ENCODE measurements at places on chromosomes 5 and 9.

DNA sequence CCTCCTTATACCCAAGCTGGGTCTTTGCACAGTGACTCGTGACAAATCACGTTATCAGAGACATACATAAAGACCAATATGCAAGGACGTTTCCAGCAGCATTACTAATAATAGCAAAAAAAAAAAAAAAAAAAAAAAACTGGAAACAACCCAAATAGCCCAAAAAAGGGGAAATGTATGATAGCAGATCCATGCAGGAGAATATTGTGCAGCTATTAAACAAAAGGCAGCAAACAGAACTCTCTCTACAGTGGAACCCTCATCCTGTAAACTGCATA lies 37.7 kb downstream of the C5orf15 start:
- no peak for DNase-seq

DNA sequence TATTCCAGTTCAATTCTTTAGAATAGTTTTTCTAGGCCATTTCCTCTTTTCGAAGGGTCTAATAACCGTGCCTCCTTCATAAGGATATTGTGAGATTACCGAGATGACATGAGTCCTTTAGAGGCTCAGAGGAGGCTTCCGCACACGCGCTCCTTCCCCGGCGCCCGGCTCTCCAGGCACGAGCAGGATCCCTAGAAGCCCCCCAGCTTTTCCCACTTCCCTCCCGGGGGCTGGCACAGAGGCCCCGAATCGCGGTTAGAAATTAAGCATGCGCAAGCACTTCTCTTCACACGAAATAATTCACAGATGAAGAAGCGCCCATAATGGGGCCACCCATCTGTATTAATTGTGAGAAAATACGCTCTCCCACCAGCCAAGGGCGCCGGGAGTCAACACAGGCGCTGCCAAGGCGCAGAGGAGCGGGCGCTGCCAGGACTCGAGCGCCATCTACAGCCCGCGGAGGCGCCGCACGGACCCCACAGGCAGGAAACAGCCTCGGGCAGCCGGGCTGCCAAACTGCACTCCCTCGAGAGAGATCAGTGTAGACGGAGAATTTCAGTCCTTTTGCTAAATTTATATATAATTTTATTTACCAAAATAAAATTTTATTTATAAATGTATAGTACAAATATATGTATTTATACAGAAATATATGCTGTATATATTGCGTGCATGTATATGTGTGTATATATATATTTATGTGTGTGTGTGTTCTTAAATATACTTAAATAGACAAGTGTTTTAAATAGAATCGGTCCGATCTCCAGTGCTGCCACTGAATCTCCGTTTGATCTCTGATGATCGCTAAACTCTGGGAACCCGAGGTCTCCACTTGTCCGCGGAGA lies 258.1 kb upstream of the NFIL3 start:
- DNase-seq, result peak; percentile 61

- no peak for DNase-seq
Measured at GRCh38 chr5:43041110-43041668, 1.1 kb upstream of the ANXA2R start.

DNA sequence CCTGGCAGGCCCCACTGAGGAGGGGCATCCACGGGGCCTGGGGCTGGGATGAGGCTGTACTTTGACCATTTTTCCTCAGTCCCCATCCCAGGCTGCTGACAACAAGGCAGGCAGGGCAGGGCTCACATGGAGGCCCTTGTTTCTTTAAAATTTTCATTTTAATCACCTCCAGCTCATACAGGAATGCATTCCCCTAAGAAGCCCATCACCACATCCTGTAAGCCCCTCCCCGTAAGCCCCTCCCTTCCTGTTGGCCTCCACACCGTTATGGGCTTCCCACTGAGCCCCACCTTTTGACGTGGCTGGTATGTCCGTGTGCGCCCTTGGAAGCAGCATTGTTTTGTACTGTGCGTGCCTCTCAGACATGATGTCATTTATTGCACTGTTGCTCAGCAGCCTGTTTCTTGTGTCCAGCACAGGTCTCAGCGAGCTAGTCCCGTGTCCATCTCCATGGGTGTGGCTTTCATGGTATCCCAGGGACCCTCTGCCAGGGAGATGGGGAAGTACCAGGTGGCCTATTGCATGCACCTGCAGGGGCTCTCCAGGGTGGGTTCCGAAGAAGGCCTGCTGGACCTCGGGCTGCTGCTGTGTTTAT lies 22.4 kb downstream of the PHF2 start:
- no peak for DNase-seq

- DNase-seq, result no peak
Measured at GRCh38 chr9:105295201-105295550, 50.7 kb downstream of the SLC44A1 start.

GRCh38 chr9:28158451-28158850 lies 585.2 kb upstream of the C9orf72 start:
- DNase-seq, result no peak

DNA sequence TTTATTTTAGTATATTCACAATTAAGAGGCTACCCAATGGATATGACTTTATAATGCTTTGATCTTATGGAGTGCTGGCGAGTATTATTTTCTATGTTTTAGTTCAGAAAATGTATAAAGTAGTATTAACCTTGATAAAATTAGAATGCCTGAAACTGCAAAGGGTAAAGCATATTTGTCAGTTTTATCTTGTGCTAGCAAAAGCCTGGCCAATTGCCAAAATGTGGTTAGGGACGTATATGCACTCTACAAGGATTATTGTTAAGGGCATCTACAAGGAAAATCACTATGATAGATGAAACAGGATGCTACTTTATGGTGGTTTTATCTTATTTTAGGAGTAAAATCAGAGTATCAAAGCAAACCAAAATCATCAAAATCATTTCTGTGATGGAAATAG lies 281.7 kb downstream of the CCDC171 start:
- no peak for DNase-seq

DNA sequence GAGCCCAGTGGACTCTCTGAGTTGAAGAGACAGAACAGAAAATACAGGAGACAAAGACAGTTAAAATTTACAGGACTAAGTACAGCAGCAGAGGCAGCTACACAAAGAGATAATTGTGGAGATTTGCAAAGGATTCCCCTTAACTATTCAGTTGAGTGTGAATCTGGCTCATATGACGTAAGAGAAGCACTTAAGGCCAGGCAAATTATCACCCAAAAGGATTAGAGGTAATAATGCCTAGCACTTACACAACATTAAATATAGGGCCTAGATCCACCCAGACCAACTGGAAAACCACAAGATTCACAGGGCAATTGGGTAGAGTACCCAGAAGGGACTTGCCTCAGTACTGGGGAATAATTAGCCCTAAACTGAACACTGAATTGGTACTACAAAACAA lies 41.3 kb downstream of the ADAMTS6 start:
- DNase-seq, result no peak

DNA sequence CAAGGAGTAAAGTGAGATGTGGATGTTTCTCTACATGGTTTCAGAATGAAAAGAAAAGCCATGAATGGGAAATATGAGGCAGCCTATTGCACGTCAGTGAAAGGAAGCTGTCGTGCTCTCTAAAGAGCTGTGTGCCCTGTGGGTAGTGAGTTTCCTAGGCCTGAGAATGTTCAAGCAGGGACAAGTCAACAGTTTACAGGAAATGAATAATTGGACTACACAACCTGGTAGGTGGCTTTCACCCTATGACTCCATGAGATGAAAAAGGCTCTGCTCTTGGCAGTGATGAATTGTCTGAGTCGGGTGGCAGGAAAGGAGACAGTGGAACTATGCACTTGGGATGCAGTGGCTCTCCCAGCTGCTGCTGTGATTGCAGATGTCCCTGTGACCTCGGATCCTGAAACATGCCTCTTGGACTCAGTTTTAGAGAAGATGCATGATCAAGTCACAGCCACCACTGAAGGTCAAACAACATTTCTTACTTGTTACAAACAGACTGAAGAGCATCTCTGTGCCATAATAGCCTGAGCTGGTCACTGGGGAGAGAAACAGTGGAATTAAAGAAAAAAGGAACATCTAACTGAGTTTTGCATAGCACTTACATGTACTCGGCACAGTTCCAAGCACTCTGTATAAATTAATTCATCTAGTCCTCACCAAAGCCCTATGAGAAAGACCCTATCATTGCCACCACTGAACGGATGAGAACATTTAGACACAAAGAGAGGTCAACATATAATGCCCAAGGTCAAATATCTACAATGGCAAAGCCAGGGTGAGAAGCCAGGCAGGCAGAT lies 293.7 kb downstream of the SPOCK1 start:
- DNase-seq, result no peak

- no peak for DNase-seq
Measured at GRCh38 chr5:139961435-139962157, 81.5 kb downstream of the NRG2 start.

GRCh38 chr5:149381986-149382338 lies 2.9 kb upstream of the IL17B start:
- DNase-seq, result peak; percentile 58

GRCh38 chr5:66848749-66849641 lies 252.8 kb downstream of the MAST4 start:
- DNase-seq, result no peak

- no peak for DNase-seq
Measured at GRCh38 chr5:78626009-78626571, 22.5 kb downstream of the LHFPL2 start.

- no peak for DNase-seq
Measured at GRCh38 chr9:70602321-70603019, 188.0 kb upstream of the KLF9 start.

DNA sequence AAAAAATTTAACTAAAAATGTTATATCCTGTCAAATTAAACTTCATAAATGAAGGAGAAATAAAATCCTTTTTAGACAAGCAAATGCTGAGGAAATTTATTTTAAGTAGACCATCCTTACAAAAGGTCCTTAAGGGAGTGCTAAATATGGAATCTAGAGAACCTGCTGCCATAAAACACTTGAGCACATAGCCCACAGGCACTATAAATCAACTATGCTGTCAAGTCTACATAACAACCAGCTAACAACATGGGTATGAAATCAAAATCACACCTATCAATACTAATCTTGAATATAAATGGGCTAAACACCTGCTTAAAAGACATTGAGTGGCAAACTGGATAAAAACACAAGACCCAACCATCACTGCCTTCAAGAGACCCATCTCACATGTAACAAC lies 15.1 kb upstream of the PRSS3 start:
- no peak for DNase-seq

DNA sequence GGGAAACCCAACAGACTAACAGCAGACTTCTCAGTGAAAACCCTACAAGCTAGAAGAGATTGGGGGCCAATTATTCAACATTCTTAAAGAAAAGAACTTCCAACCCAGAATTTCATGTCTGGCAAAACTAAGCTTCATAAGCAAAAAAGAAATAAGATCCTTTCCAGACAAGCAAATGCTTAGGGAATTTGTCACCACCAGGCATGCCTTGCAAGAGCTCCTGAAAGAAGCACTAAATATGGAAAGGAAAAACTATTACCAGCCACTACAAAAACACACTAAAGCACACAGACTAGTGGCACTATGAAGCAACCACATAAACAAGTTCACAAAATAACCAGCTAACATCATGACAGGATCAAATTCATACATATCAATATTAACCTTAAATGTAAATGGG lies 131.1 kb downstream of the OR2K2 start:
- DNase-seq, result no peak

DNA sequence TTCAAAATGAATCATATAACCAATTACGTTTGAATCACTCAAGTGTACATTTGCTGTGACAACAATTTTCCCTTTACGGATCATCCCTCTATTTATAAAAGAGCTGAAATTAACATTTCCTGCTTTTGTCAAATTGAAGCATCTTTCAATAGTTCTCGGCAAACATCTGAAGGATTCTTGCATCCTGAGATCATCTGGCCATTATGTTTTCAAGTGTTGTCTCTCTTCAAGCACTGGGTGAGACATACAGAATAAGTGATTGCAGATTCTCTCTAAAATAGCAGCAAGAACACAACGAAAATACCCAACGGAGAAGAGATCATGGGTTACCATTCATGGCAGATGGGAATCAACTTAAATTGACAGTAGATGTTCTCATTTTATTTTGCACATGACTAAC lies 283.4 kb upstream of the GRAMD2B start:
- no peak for DNase-seq

DNA sequence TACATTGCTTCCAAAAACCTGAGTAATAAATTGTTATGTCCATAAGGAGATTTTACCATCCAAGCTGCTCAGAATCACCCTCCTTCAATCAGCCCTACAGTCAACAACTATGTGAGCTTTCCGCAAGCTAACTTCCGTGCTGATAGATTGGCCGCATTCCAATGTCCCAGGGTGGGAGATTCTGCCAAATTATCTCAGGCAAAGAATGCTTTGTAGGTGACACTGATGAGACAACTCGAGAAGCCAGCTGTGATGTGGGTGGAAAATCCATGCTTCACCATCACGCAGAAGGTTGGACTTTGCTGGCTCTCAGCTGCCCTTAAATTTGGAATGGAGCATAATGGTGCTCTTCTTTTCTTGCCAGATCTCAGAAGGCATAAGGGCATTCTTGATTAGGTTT lies 44.9 kb upstream of the HCN1 start:
- no peak for DNase-seq

GRCh38 chr5:124494540-124495116 lies 251.8 kb downstream of the ZNF608 start:
- DNase-seq, result no peak

DNA sequence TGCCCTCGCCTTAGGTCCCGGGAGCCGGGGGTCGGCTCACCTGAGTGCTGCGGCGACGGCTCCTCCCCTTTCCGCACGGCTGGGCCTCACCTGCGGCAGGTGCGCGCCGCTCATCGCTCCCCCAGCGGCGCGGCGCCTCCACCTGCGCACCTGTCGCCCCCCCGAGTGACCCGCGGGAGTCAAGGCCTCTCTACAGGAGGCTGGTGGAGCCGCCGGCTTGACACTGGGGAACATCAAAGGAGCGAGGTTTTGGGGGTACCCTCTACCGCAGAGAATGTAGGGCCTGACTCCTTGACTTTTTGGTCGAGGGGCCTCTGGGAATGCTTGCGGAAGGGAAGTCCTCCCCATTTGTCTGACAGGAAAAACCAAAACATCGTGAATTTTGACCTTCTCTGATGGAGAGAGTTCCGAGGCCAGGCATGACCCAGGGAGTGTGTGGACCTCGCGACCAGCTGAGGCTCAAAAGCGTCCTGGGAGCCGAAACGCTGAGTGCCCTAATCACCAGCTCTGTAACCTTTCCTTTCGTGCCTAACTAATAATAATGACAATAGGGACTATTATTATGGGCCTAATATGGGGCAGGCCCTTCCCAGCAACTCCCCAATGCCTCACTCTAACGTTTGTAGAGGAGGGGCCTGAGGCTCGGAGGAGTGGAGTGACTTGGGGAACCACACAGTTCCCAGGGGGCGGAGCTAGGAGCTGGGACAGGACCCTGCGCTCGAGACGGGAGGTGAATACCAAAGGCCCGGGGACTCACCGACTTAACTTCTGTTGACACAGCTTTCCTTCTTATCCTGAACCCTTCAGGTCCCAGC lies 714 bp upstream of the IER5L start:
- no peak for DNase-seq

DNA sequence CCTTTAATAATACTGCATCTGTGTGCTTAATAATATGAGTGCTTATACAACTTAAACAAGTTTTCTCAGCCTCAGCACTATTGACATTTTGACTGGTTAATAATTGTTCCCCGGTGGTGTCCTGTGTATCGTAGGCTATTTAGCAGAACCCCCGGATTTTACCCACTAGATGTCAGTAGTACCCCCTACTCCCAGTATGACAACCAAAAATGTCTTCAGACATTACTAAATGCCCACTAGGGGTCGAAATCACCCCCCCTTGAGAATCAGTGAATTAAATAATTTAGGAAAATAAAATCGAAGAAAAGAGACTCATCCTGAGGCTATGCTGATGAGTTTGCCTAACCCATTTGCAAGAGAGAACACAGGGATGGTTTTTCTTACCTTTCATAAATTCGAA lies 166.3 kb downstream of the ATP10B start:
- no peak for DNase-seq
